ENCODE measurements at places on chromosomes 1 and 21.

GRCh38 chr1:198563583-198563982, 23.1 kb upstream of the ATP6V1G3 start:
- no peak for DNase-seq

GRCh38 chr21:45074818-45075595, 627 bp downstream of the ADARB1 start:
- DNase-seq = no peak

DNA sequence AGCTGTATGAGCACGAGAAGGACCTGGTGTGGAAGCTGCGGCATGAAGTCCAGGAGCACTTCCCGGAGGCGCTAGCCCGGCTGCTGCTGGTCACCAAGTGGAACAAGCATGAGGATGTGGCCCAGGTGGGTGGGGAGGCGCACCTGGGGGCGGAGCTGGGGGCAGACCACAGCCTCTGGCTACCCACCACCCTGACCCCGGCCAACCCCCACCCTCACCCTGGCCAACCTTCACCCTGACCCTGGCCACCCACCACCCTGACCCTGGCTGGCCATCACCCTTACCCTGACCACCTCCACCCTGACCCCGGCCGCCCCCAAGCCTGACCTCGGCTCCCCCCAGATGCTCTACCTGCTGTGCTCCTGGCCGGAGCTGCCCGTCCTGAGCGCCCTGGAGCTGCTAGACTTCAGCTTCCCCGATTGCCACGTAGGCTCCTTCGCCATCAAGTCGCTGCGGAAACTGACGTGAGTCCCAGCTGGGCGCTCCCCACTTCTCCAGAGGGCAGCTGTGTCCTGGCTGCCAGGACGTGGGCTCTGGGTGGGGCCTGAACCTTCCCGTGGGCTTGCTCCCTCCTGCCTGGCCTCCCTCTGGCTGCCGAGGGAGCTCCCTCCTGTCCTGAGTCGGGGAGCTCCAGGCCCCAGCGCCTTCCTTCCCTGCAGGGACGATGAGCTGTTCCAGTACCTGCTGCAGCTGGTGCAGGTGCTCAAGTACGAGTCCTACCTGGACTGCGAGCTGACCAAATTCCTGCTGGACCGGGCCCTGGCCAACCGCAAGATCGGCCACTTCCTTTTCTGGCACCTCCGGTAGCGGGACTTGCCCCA, 69.5 kb downstream of the PIK3CD start:
- no peak for DNase-seq

DNA sequence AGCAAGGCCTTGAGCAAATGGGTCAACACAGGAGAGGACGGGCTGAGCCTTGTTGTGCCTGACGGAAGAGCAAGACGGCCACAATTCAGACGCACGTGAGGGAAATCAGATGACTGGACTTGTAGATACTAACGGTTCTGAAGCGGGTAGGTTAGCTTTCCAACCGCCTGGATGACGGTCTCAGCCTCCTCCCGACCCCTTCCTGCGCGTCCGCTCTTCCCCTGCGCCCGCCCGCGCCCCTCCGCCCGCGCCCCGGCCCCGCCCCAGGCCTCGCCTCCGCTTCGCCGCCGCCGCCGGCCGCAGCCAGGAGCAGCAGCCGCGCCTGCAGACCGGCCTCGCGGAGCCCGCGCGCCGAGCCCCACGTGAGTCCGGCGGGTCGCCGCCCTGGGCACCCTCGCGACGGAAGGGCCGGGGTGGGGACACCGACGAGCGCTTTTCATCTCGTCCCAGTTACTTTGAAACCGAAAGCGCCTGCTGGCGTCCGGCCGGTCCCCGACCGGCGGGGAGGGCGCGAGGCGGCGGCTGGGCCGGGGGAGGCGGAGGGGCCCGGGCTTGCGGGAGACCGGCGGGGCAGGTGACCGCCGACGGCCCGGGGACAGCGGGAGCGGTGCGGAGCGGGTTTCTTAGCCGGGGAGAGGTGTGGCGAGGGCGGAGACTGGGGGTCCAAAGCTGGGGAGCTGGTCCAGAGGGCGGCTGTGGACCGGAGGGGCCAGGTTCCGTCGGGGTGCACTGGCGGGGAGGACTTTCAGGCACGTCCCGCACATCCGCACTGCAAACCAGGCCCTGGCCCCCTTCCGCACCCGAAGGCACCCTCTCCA, at the start of gene TRAF5:
Gene TRAF5, plus strand, starts transcription at position 306 of the 818 bp plus-strand sequence. CDS start 26,407 bp downstream, outside the sequence.
- no peak for DNase-seq

- DNase-seq = no peak
These were observed 178.0 kb downstream of the CAMTA1 start for GRCh38 chr1:6962996-6963911.

GRCh38 chr1:150596976-150597375, 17.6 kb upstream of the MCL1 start:
- no peak for DNase-seq

DNA sequence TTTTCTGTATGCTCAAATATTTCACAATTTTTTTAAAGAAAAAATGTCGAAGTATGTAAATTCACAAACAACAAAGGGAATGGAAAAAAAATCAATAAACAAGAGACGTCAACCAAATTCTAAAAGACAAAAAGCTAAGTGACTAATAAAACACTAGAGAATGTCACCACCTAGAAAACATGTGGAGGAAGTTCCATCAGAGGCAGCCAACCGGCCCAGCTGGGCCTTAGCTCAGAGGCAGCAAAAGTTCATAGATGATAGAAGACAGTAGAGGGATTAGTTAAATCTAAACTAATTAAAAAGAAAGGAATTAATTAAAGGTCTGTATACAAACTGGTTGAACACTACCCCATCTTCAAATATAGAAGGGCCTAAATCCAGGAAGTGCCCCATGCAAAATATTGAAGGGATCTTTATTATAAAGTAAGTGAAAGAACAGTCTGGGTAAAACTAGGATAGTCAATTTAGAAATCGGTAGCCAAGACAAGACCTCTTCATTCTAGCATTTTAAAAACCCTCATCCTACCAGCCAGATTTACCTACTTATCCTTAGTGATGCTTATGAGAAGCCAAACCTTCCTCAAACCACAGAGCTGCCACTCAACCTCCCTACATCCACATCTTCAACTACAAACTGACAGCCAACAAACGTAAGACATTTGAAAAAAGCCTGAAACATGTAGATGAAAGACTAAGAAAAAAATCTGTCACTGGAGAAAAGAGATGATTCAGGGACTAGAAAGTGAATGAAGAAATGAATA, 23.7 kb downstream of the MRPL39 start:
- DNase-seq = no peak

DNA sequence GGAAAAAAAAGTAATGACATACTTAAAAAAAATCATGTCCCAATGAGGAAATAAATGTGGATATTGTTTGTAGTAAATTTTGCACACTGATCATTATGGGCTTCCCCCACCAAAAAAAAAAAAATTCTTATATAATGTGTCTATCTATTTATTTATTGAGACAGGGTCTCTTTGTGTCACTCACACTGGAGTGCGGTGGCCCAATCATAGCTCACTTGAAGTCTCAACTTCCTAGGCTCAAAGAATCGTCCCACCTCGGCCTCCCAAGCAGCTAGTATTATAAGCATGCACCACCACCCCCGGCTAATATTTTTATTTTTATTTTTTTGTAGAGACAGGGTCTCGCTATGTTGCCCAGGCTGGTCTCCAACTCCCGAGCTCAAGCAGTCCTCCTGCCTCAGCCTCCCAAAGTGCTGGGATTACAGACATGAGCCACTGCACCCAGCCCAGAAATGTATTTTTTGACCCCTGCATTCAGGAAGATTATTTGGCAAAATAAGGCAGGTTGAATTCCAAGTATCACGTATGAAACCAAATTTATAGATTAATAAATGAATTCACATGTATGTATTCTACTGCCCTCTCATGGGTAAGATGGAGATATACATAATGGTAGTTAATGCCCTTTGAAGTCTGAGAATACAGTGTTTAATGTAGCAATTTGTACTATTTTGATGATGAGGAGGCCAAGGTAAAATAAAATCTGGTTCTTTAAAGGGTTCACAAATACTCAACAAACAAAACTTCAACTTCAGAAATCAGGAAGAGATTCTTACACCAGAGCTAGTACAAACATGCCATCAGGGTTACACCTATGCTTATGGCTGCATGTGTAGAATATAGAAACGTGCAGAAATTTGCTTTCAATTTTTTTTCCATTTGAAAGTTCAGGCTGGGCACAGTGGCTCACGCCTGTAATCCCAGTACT, 1.4 kb upstream of the DENND2C start:
- no peak for DNase-seq

GRCh38 chr1:234745276-234745675, 135.3 kb upstream of the IRF2BP2 start:
- DNase-seq = no peak

- no peak for DNase-seq
These were observed 25.5 kb downstream of the UTS2 start for GRCh38 chr1:7827126-7827955.

DNA sequence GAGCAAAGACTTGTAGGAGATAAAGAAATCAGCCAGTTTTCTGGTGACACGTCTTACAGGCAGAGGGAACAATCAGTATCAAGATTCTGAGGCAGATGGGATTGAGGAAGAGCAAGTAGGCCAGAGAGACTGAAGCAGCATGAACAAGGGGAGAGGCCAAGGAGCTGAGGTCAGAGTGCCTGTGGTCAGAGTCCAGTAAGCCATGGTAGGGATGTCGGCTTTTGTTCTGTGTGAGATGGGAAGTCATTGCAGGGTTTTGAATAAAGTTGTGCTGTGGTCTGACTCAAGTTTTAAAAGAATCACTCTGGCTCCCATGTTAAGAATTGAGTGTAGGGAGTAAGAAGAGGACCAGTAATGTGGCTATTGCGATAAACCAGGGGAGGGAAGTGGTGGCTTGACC, 85.9 kb upstream of the IVNS1ABP start:
- DNase-seq = no peak

- no peak for DNase-seq
These were observed 92.3 kb downstream of the PDE9A start for GRCh38 chr21:42745511-42746239.

- no peak for DNase-seq
These were observed 38.7 kb upstream of the CNTN2 start for GRCh38 chr1:205004351-205004750.

- no peak for DNase-seq
These were observed 82.5 kb downstream of the NRIP1 start for GRCh38 chr21:14982336-14982735.

- no peak for DNase-seq
These were observed 111.4 kb downstream of the TOMM20 start for GRCh38 chr1:235017191-235017590.

DNA sequence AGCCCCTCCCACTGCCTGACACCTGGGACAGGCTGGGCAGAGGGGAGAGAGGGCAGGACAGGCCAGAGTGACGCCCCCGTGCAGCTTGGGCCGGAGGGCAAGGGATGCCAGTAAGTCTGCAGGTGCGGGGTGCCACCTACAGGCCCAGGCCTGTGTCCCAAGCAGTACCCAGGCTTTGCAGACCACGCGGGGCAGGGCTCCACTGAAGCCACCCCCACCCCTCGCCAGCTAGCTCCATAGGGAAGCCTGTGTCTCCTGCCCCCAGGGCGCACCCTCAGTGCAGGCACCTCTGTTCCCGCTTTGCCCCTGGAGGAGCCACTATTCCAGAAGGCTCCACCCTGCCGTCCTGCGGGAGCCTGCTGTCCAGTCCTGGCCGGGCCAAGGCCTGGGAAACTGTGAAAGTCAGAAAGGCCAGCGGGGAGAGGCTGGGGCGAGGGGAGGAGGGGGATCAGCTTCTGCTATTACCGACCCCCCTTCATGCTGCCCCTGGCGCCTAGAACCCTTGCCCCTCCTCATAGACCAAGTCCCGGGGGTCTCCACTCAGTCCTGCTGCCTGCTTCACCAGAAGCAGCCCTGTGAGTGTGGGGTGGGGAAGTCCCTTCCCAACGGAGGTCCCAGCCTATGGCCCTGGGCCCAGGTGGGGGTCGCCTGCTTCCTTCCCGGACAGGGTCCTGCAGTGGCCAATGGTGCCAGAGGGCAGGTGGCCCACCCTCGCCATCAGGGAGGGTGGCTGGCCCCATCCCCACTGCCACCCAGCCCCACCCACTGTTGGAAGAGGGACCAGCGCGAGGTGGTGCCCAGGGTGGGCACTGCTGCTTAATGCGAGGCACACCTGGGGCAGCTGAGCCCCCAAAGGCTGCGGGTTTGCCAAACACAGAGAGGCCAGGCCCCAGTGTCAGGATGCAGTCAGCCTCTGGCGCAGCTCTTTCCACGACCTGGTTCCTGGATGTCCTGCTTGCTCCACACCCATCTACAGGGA, 54.4 kb downstream of the KCNAB2 start:
- DNase-seq = no peak

GRCh38 chr1:27433706-27434105, 41.3 kb downstream of the GPR3 start:
- no peak for DNase-seq

- no peak for DNase-seq
These were observed 28.8 kb upstream of the KCNJ6 start for GRCh38 chr21:37945036-37945435.

GRCh38 chr1:233015965-233016364, 65.6 kb downstream of the NTPCR start:
- DNase-seq = no peak

GRCh38 chr1:182259229-182259872, 132.2 kb downstream of the GLUL start:
- no peak for DNase-seq
